NCI-H2107 (cell line): ENCODE measurements at places on chromosomes 5 and 9.

DNA sequence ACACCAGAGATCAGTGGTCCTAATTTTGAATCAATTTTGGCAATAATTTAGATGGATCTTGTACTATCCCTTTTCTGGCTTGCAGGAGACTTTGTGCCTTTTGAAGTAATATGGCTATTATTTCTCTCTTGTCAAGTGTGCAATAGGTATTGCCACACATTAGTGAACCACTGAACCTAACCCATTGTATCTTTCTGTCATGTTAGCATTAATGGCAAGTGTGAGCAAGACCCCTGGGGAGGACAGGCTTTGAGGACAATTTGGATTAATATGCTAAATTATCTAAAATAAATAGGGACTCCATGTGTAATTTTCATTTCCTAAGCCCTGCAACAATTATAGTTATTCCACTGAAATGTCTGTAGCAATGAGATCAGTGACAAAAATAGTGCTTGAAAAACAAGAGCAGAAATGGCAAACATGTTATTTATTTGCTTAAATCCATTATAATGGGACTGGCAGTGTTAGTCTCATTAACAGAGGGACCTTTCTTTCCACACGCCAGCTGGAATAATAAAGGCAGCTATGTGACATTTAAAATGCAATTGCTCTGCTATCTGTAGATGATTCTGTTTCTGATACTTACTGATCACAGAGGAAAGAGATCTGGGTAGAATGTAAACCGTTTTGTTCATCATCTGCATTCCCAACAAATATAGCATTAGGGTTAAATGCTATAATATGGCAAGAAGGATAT, 753.3 kb upstream of the ZNF608 start:
- DNase-seq, result no peak

DNA sequence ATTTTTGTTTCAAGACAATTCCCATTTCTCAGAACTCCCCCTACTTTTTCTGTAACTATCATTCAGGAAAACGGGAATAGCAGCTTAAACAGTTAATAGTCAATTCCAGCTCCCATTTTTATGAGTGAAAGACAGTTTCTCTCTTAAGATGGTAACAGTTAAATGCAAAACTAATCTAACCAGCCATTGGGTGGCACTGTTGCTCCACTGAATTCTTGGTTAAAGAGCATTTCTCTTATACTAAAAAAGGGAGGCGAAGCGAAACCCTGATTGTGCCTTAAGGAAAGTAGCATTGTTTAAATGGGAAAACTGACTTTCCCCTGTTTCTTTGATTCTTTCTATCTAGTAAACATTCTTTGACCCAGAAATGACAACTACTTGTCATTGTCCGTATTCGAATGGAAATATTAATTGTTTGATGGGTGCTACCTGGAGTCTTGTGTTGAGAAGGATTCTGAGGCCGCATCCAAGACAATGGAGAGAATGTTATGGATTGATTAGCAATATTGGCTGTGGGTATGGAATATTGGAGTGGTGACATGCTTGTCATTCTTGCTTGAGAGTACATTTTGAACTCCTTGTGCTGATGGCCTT, 507.8 kb downstream of the MAT2B start:
- DNase-seq, result no peak

- peak; percentile 62 for DNase-seq
Measured at GRCh38 chr9:8095672-8096086, 296.1 kb upstream of the DMAC1 start.

DNA sequence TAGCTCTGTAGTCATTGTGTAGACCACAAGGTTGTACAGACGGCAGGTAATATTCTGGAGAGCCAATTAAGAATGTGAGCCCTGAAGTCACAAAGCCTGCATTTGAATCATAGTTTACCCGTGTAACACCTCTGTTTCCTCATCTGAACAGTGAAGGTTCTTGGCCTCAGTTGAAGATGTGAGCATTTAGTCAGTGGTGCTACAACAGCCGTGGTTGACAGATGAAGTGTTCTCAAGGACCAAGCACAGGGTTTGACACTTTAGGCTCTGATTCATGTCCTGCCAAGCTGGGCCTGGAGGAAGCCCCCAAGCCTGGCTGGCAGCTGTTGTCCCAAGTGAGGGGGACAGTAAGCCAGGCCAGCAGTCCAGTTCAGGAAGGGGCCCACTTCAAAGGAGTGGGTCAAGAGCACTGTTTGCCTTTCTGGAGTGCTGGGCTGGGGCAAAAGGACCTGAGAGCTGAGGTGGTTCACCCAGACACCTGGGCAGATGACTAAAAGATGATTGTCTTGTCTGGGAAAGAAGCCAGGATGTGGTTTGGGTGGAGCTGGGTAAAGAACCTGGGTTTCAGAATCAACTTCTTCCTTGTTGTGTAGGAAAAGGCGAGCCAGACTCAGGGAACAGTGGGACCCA, 20.7 kb downstream of the FAXDC2 start:
- no peak for DNase-seq

DNA sequence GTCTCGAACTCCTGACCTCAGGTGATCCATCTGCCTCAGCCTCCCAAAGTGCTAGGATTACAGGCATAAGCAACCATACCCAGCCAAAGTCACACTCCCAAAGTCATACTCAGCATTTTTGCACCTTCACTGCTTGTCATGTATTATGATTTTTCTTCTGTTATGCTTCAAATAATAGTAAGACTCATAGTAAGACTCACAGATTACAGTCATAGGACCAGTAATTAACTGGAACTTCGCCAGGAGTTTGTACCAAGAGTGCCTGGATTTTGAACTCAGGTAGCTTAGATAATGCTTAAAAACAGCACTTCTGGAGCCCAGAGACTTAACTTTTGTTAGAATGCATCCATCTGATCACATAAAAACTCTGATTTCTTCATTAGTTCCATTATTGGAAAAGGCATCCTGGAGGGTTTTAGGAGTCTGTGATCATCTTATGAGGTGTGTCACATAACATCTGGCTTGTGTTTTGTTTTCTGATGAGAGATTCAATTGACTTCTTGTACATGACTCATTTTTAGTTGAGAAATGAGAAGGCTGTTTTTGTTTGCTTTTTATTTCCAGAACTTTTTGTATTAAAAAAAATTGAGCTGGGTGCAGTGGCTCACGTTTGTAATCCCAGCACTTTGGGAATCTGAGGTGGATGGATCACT, 131.5 kb downstream of the ADAMTS19 start:
- no peak for DNase-seq
